ENCODE measurements at places on chromosomes 7 and 10. TPM values are rescaled to one million over a fixed set of nuclear protein-coding genes. Genes with fewer than 3 reads are reported as not detected.

Gene GRB10
- total RNA-seq = 57.8 TPM

Gene SPDYE2B
- total RNA-seq = not detected

Gene CALY
- 0.41 TPM for total RNA-seq

Gene CHST3
- total RNA-seq = 31.5 TPM

GRCh38 chr7:131555552-131556052, 826 bp downstream of the PODXL start:
- H3K4me1 ChIP-seq = no peaks in the 10 kb centered on the region
- H3K4me3 ChIP-seq = peak overlapping the region; percentile 65
- no peaks in the 10 kb centered on the region for H3K27me3 ChIP-seq
- DNase-seq = peak; percentile 29

- DNase-seq = no peak
- H3K27ac ChIP-seq = no peak overlapping the region
- no peaks in the 10 kb centered on the region for H3K36me3 ChIP-seq
- no peaks in the 10 kb centered on the region for H3K4me1 ChIP-seq
- H3K4me3 ChIP-seq = no peak overlapping the region
Measured at GRCh38 chr10:10564081-10564794, 453.4 kb upstream of the CELF2 start.

- peaks cover 9% of the 10 kb centered on the region for H3K4me1 ChIP-seq
- H3K27ac ChIP-seq = no peak overlapping the region
- H3K27me3 ChIP-seq = no peaks in the 10 kb centered on the region
- no peaks in the 10 kb centered on the region for H3K36me3 ChIP-seq
- DNase-seq = no peak
- peak overlapping the region; percentile 49 for H3K4me3 ChIP-seq
Measured at GRCh38 chr7:143003393-143004051, 23.4 kb downstream of the OR9A2 start.

GRCh38 chr10:90161-90560, 41.1 kb upstream of the TUBB8 start:
- H3K27ac ChIP-seq = no peak overlapping the region
- no peak overlapping the region for H3K4me3 ChIP-seq
- H3K36me3 ChIP-seq = no peaks in the 10 kb centered on the region
- no peaks in the 10 kb centered on the region for H3K27me3 ChIP-seq

DNA sequence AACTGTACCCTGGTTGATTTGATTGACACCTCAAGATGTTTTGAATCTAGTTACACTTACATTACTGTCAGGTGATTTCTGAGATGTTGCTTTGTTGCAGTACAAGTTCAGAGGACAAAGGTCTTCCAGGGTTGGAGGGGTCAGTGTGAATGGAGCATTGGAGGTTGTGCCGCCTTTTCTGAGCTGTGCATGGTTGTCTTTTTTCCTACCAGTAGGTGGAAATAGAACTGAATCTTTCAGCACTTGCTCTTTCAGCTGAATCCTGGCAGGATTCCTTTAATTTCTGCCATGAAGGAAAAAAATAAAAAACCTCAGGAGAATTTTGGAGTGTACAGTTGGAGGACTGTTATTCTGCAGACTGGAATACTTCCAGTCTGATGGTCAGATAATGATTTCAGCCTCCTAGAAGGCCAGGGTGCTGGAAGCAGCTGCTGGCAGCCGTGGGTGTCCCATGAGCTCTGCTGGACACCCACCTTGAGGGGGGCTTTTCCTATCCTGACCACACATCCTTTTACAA, 82.7 kb downstream of the PLCE1 start:
- H3K27ac ChIP-seq = no peak overlapping the region
- H3K36me3 ChIP-seq = no peaks in the 10 kb centered on the region
- no peaks in the 10 kb centered on the region for H3K4me1 ChIP-seq

DNA sequence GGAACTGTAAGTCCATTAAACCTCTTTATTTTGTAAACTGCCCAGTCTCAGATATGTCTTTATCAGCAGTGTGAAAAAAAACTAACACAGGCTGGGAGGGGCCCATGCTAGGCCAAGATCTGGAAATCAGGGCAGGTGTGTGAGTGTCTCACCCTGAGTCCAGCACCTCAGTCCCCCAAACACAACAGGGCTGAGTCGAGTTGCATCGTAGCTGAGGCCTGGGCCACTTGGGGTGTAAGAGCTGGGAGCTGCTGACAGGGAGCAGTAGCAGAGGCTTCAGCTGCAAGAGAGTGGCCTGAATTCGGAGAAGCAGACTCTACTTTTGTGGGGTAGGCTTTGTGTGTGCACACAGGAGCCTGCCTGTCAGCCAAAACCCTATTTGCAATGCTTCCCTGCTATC, 553.1 kb downstream of the PTPRN2 start:
- H3K36me3 ChIP-seq = no peaks in the 10 kb centered on the region
- no peaks in the 10 kb centered on the region for H3K4me1 ChIP-seq
- H3K4me3 ChIP-seq = no peak overlapping the region
- H3K27ac ChIP-seq = no peak overlapping the region

DNA sequence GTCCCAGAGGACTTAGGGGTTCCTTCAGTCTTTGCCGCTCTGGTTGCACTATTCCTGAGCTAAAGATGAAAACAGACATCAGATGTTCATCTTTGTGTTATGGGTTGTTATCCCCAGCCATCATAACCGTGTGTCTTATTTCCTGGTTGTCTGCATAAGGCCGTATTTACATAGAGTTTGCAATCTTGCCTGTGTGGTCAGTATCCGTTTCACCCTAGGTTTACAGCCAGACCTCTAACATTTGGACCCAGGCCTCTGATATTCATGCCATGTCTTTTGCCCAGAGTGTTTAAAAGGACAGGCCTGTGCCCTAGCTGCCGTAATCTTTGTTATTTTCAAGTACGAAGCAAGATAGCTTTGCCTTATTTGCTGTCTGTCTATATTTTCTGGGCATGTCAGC, 26.6 kb downstream of the LRRC4 start:
- no peaks in the 10 kb centered on the region for H3K36me3 ChIP-seq
- H3K27me3 ChIP-seq = no peaks in the 10 kb centered on the region
- no peak overlapping the region for H3K27ac ChIP-seq
- DNase-seq = no peak
- H3K4me1 ChIP-seq = no peaks in the 10 kb centered on the region

GRCh38 chr10:111370101-111370500, 293.3 kb downstream of the ADRA2A start:
- H3K4me1 ChIP-seq = no peaks in the 10 kb centered on the region
- no peaks in the 10 kb centered on the region for H3K27me3 ChIP-seq
- no peak for DNase-seq

- H3K27ac ChIP-seq = no peak overlapping the region
- H3K27me3 ChIP-seq = no peaks in the 10 kb centered on the region
- DNase-seq = no peak
Measured at GRCh38 chr7:1928645-1929348, 258.7 kb downstream of the ELFN1 start.

GRCh38 chr7:151327659-151328058, 14.0 kb upstream of the NUB1 start:
- no peaks in the 10 kb centered on the region for H3K27me3 ChIP-seq
- H3K36me3 ChIP-seq = no peaks in the 10 kb centered on the region
- no peaks in the 10 kb centered on the region for H3K4me1 ChIP-seq
- no peak overlapping the region for H3K27ac ChIP-seq
- H3K4me3 ChIP-seq = no peak overlapping the region

DNA sequence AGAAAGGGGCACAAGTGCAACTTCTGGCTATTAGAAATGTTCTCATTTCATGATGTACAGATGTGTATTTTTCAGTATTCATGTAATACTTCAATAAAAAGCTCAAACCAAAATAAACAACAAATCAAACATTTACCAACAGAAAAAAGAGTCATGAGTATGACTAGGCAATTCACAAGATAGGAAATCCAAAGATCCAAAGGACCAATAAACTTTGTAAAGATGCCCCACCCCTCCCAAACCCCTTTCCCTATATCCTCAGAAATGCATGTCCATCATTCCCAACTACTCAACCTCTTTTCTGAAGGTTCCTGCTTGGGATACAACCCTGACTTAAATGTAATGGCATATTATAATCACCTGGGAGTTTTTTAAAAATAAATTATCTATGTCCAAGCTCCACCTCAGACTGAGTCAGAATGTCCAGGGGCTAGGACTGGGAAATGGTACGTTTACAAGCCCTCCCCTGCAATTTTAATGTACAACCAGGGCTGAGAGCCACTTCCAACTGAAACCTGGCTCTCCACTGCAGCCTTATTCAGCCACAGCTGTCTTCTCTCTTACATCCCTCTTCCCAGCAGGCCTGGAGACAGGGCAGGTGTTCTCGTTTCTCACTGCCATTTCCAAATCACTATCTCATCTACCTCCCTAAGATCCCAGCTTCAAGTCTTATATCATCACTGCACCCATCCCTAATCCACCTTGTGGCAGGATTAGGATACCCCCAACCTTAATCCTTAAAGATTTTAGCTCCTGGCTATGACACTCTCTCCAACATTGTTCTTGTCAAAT, 36.5 kb downstream of the COA1 start:
- no peaks in the 10 kb centered on the region for H3K36me3 ChIP-seq
- no peak for DNase-seq
- no peaks in the 10 kb centered on the region for H3K27me3 ChIP-seq
- H3K4me3 ChIP-seq = no peak overlapping the region
- no peaks in the 10 kb centered on the region for H3K4me1 ChIP-seq

- no peak overlapping the region for H3K4me3 ChIP-seq
- no peak overlapping the region for H3K27ac ChIP-seq
- DNase-seq = no peak
- no peaks in the 10 kb centered on the region for H3K27me3 ChIP-seq
- H3K4me1 ChIP-seq = no peaks in the 10 kb centered on the region
Measured at GRCh38 chr10:121921238-121921931, 6.4 kb downstream of the ATE1 start.

DNA sequence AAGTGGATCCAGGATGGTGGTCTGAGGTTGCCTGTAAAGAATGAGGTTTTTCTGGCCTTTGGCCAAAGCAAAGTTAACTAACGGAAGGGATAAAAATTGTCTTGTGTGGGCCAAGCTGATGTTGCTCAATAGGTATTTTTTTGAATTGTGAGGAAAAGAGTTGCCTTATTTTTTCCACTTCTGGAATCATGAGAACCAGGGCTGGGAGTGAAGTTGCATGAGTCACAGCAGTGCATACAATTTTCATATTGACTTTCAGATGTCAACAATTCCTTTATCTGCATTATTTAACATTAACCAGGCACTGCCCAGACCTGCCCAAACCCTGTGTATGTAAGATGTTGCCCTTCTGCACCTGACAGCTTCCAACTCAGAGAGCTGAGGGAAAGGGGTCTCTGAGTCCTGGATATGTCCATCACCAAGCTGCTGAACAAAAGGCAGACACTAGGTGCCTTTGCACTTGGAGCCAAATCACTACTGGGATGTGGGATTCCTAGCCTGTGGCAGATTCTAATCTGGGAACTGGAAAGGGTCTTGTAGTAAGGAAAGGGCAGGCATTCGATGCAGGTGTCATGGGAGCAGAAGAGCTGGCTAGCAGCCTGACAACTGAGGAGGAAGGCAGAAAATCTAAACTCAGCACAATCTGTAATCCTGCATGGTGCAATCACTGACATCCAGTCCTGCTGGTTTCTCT, 52.3 kb upstream of the SLC35B4 start:
- peaks cover 6% of the 10 kb centered on the region for H3K4me1 ChIP-seq
- no peak overlapping the region for H3K4me3 ChIP-seq
- no peak overlapping the region for H3K27ac ChIP-seq
- no peaks in the 10 kb centered on the region for H3K36me3 ChIP-seq
- no peaks in the 10 kb centered on the region for H3K27me3 ChIP-seq
- DNase-seq = no peak

DNA sequence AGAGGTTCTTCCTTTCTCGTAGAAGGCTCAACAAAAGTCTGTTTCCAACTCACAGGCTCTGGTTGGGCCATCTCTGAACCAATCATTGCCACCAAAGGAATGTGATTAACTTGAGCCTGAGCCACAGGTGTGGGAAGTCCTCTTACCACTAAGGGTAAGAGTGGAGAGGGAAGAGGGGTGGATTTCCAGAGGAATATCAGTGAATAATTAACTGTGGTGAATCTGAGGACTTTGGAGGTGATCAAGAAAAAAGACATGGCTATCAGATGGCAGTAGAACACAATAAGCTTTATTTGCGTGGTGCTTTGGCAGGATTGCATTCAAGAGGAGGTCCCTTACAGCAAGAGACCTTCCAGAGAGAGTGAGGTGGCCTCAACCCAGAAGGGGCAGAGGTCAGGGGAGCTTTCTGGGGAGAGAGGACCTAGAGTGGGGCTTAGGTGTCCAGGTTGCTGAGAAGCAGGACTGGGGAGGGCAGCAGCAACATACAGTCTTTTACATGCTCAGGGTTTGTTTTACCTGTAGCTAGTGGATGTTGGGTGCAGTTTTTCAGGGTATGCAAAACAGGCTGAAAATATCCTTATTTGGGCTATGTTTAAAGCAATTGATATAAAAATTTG, 61.4 kb downstream of the BBS9 start:
- no peak overlapping the region for H3K27ac ChIP-seq
- peaks cover 3% of the 10 kb centered on the region for H3K4me1 ChIP-seq
- H3K36me3 ChIP-seq = no peaks in the 10 kb centered on the region

DNA sequence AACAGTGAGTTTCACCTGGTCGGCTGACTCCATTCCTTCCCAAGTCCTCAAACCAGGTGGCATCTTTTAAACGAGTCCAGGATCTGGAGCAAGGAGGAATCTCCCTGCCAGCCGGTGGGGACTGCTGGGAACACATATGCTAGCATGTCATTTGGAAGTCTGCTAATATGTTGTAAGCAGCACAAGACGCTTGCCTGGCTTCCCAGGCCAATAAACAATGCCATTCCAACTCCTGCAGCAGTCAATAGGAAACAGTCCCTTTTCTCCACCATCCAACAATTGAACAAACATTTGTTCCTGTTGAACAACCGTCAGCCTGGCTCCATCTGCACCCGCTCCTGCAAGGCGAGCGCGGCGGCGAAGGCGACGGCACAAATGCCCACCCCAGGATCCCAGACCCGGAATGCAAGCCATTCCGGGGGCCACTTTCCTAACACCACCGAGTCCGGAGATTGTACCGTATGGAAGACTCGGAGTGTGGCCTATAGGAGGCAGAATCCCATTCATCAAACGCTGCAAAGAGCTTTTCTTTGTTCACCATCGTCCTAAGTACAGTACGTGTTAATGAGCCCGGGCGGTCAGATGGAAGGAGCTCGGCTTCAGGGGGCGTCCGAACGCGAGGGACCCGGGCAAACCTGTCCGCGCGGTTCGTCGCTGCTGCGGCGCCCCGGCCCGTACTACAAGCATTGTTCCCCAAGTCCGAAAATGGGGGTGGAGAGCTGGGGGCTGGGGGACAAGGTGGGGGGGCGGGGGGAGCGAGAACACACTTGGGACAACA, 1.6 kb downstream of the FAM53B start:
- peak; percentile 76 for DNase-seq
- H3K4me3 ChIP-seq = peak overlapping the region; percentile 62

- H3K27me3 ChIP-seq = no peaks in the 10 kb centered on the region
- H3K4me1 ChIP-seq = no peaks in the 10 kb centered on the region
- H3K27ac ChIP-seq = no peak overlapping the region
Measured at GRCh38 chr7:44226396-44226753, 25.6 kb downstream of the YKT6 start.
